ENCODE measurements at places on chromosomes 1 and 21.

- no peak for DNase-seq
Measured at GRCh38 chr1:153428791-153429190, 12.5 kb downstream of the S100A7A start.

GRCh38 chr1:95583661-95584210 is 349.7 kb downstream of the RWDD3 start:
- DNase-seq = no peak

GRCh38 chr1:215844266-215844665 is 277.2 kb downstream of the KCTD3 start:
- DNase-seq = no peak

GRCh38 chr1:229888561-229889001 is 178.5 kb upstream of the GALNT2 start:
- DNase-seq = no peak

GRCh38 chr21:44878053-44878982 is 4.8 kb upstream of the PTTG1IP start:
- DNase-seq = no peak

DNA sequence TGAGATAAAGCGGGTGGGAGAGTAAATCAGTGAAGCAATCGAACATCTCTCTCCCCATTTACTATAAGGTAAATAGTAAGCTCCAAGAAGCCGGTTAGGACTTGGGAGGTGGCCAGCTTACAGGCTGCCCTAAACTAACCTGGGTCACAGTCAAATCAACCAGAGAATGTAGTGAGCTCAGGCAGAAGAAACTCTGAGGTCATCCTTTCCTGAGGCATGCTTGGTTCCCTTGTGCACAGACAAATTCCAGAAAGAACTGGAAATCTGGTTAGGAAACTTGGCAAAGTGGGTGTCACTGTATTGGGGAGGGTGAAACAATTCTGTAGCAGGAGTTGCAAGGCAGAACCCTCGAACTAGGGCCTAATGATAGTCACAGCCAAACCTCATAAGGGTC is 72.5 kb downstream of the NTMT2 start:
- DNase-seq = no peak

GRCh38 chr1:36301220-36301619 is 4.9 kb upstream of the SH3D21 start:
- DNase-seq = no peak

DNA sequence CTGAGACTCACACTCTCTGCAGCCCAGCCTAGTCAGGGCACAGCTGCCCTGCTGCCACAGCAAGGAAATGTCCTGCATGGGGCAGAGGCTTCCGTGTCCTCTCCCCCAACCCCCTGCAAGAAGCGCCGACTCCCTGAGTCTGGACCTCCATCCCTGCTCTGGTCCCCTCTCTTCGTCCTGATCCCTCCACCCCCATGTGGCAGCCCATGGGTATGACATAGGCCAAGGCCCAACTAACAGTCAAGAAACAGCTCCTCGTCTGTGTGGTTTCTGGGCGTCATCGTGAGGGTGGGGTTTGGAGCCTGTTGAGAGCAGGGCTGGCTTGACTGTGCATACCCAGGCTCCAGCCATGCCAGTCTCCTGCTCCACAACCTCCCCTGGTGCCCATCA is 19.5 kb downstream of the FAAH start:
- DNase-seq = no peak

GRCh38 chr1:151510614-151510956 is 602 bp upstream of the CGN start:
- DNase-seq = no peak

GRCh38 chr1:228752258-228752657 is 17.0 kb downstream of the RHOU start:
- no peak for DNase-seq

DNA sequence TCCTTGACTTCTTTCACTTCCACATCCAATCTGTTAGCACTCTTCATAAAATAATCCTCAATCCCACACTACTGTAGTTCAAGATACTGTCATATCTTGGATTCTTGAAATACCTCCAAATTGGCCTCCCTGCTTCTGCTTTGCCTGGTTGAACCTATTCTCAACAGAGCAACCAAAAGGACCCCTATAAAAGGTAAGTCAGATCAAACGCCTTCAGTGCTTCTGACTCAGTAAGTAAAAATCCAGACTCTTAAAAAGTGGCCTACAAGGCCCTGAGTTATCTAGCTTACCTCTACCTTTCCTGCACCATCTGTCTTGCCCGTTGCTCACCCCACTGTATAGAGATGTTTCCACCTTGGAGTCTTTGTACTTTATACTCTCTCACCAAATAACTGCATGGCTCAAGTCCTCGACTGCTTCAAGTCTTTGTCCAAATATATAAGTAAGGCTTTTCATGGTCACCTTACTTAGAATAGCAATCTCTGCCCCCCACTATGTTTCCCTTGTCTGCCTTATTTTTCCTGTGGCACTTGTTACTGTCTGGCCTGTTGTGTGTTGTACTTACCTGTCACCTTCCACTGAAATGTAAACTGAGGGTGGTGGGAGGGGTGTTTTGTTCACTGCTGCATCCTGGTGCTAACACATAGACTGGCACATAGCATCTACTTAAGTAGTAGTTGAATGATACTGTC is 5.1 kb upstream of the PIGV start:
- no peak for DNase-seq

GRCh38 chr1:184388319-184388889 is 1.6 kb downstream of the C1orf21 start:
- peak; percentile 54 for DNase-seq

DNA sequence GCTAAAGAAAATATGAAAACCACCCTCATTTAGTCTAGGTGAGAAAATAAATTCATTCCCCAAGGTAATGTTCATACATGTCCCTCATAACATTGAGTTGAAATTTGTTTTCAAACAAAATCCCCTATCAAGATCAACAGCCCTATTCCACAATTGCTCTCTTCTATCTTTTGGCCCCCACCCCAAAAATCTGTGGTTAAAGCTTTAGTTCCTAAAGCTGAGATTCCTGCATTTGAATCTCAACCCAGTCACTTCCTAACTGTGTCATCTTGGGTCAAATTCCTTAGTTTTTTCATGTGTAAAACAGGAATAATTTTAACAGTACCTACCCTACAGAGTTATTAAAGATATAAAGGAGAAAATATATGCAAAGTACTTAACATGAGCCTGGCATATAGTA is 22.0 kb downstream of the KIAA0319L start:
- no peak for DNase-seq

DNA sequence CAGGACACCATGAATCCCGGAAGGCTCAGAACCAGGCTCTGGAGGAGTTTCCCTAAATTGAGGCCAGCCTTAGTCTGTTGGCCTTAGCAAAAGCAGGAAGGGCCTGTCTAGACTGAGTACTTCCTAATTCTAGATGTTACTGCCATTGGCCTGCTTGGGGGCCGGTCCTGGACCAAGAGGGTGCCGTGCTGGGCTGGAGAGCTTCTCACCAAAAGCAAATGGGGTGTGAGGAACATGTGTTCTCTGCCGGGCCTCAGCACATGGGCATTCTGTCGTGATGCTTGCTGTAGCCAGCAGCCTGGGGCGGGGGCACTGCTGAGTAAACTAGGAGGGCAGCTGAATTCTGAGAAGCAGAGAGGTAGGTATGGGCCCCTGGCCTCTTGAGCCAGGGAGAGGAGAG is 35.7 kb upstream of the MAN1C1 start:
- DNase-seq = no peak

DNA sequence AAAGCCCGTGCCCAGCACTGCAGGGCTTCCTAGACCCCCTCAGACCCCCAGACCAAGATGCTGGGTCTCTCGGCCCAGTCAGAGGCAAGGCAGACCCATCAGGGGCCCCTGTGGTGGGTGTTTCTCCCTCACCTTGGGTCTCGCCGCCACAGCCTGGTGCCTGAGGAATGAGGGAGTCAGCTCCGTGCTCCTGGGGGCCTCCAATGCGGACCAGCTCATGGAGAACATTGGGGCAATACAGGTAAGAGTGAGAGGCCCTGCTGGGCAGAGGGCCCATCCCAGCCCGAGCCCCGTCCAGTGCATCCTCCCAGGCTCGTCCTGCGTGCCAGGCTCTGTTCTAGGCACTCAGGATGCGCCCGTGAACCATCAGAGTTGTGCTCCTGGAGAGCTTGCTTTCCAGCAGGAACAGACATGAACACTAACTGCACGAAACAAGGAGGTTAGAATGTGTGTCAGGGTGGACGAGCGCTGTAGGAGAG is 51.5 kb downstream of the KCNAB2 start:
- DNase-seq = no peak

DNA sequence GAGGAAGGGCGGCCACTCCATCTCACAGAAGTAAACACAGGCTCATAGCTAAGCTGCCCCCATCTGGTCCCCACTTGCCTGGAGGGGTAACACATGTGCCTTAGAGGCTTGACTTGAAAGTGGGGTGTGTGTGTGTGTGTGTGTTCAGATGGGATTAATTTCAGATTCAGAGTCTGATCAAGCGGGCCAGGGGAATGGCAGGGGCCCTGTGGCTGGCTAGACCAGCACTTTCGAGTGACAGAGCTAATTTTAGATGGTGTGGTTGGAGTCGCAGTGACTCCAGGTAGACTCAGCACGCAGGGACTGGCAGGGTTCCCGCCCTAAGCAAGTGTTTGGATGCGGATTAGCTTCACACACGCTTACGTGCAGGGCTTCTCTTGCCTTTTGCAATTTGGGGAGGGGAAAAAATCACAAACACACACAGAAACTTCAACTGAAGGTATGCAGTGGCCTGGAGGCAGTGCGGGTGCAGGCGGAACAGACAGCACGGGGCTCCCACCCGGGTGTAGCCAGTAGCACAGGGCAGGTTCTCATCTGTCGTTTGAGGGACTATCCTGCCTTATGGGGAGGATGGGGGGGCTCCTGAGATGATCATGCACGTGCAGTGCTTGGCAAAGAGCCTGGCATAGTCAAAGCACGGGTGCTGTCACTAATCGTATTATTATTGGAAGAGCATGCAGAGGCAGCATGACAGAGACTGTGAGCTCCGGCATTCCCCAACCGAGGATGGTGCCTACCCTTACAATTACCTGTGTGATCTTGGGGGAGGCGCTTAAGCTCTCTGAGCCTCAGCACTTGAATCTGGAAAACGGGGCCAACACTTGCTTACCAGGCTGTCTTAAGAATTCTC is 1.3 kb downstream of the EDN2 start:
- DNase-seq = peak; percentile 87

GRCh38 chr1:183871142-183871541 is 66.2 kb downstream of the RGL1 start:
- peak; percentile 61 for DNase-seq

- peak; percentile 25 for DNase-seq
Measured at GRCh38 chr1:161486806-161487741, 18.2 kb upstream of the FCGR2A start.

- DNase-seq = no peak
Measured at GRCh38 chr1:35577071-35577998, 4.2 kb downstream of the TFAP2E start.

DNA sequence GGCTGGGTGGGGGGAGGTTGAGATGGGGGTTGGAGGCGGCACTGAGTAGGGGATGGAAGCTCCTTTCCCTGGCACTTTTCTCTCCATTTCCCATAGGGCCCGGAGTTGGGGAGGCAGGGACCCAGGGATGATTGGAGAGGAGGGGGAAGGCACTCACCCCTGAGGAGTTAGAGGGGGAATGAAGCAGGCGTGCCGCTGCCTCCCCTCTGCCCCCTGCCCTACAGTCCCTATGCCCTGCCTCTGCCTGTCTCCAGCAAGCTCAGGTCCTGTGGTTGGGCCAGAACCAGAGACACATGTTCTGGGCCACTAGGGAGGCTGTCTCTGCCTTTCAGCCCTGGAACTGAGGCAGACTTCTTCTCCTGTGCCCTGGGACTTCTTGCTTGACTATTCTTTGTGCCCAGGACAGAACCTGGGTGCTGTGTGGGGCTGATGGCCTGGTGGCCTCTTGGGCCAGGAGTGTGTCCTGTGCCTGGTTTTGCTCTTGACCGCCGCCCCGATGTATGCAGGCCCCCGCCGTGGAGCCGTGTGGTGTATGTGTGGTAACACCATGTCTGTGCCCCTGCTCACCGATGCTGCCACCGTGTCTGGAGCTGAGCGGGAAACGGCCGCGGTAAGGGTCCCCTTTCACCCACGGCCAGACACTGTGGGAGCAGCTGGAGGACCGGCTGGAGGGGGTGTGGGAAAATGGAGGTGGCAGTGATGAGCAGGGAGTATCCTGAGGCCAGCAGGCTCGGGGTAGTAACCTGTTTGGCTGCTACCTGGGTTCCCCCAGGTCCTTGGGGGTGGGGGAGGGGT is 1.4 kb downstream of the LYPLA2 start:
- no peak for DNase-seq

DNA sequence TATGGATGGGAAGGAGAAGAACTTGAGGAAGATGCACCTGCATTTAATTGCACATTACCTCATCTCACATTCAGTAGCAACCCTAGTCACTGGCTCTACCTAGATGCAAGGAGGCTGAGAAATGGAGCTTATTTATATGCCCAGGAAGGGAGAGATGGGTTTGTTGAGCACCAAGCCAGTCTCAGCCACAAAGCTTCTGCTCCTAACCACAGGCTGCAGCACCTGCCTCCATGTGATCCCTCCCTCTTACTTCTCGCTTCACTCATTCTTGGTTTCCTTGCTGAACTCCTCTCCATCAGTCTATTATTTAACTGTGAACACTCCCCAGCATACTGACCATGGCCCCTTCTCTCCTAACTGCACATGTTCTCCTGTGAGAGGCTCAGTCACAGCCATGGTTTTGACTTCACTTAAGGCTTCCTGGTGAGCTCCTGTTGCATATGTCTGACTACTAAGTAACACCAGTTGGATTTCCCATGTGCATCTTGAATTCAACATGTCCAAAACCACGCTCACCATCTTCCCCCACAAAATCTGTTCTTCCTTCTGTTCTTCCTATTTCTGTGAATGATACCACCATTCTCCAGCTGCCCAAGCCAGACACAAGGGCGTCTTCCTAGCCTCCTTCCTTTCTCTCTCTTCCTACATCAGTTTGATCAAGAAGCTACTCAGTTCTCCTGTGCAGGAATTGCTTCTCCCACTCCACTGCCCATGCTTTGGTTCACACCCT is 139.8 kb downstream of the AK5 start:
- DNase-seq = no peak

DNA sequence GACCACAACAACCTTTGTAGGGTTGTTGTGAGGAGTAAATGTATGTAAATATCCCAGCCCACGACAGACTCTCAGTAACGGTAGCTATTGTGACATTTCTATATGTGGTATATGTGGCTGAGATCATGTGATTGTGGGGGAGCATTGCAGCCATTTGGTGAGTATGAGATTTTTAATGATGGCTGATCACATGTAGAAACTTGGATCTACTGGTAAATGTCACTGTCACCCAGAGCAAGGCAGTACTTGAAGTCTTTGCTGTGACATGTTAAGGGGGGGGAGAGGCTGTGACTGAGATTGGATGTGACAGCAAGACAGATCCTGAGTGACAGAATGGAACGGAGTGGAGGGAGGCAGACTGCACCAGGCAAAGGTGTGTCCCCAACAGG is 23.9 kb upstream of the MEF2D start:
- no peak for DNase-seq

- DNase-seq = no peak
Measured at GRCh38 chr1:42784946-42785693, at the start of gene TMEM269. TMEM269 (plus strand) TSS chr1:42784991; CDS start chr1:42789894, 4,903 bp downstream.

- no peak for DNase-seq
Measured at GRCh38 chr1:56065729-56066128, 513.6 kb downstream of the PLPP3 start.
